Esophagus mucosa (tissue), 1 donor: ENCODE measurements at places on chromosomes 2 and 18. TPM values are rescaled to one million over a fixed set of nuclear protein-coding genes. Genes with fewer than 3 reads are reported as not detected.

- ATAC-seq: no peak
Measured at GRCh38 chr2:19933351-19933981, 31.7 kb upstream of the TTC32 start.

The EPB41L5 gene
- total RNA-seq: 16.8 TPM

- ATAC-seq: peak; percentile 23
Measured at GRCh38 chr2:231679908-231680284, 28.4 kb upstream of the PTMA start.

- no peak for ATAC-seq
Measured at GRCh38 chr18:10754128-10754527, 228.3 kb downstream of the NAPG start.

DNA sequence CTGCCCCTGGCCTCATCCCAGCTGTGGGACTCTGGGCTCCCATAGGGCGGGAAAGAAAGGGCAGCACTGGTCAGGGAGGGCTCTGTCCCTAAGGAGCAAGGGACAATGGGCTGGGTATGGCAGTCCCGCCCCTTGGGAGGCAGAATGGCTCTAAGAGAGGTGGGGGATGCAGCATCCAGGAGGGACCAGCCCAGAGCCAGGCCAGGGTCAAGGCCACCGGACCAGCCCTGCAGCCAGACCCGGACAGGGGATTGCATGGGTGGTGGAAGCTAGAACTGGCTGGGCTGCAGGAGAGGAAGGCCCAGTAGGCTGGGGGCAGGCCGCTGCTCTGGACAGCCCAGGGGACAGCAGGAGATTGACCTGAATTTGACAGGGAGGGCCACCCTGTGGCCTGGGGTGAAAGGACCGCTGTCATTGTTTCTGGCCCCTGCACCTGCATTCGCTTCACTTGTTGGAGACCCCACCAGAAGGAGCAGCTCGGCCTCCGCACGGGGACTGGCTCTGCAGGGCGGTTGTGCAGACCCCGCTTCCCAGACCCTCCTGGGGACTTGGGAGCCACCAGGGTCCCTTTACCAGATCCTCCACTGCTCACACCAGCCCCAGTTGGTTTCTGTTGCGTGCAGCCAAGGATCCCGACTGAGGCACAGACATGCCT is 14.6 kb downstream of the RAMP1 start:
- ATAC-seq: no peak

DNA sequence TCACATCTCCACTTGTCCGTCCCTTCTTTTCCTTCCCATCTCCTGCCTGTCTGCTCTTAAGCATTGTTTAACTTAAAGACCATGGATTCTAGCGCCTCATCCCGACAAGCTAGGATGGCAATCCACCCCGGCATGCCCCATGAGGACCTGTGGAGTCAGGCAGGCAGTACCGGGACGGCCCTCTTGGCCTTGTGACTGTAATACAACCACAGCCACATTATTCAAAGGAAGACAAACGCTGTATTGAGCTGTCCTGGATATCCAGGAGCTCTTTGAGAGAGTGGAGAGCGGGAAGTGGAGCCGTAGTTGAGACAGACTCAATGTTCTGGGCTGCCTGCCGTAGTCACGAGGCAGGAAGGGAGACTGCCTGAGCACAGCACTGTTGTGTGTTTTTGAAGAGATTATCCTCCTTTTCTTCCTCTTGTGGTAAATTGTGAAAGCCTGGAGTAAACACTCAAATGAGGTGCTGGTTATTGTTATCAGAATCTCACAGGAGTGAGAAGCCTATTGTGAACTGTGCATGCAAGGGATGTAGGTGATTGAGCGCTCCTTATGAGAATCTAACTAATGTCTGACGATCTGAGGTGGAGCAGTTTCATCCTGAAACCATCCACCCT is 929.8 kb upstream of the CNTNAP5 start:
- ATAC-seq: no peak

The C1QL2 gene
- total RNA-seq: not detected

DNA sequence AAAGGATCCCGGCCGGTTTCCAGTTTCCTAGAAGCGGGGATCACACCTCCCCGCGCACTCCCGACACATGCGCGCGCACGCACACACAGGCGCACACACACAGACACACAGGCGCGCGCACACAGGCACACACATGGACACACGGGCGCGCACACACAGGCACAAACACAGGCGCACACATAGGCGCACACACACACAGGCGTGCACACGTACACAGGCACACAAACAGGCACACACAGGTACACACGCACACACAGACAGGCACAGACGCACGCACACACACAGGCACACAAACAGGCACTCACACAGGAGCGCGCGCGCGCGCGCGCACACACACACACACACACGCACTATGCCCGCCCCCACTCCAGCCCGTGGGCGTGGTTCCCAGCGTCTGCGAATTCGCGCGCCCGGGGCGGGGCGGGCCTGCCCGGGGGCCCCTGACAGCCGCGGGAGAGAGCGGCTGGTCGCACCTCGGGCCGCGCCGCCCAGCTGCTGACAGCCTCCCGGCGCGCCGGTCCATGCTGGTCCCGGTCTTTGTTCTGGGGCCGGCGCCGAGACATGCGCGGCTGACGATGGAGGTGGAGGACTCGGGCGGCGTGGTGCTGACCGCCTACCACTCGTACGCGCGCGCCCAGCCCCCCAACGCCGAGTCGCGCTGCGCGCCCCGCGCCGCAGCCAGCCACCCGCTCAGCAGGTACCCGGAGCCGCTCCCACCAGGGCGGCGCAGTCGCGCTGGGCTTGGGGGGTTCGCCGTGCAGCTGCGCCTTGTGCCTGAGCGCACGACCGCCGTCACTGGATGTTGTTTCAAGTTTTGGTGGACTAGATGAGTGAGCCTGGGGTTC is at the start of gene ARHGAP28:
ARHGAP28 (plus strand) TSS at position 470 of the 845 bp plus-strand sequence; CDS start at position 576, 106 bp downstream.
- peak; percentile 90 for ATAC-seq

The PROC gene
- total RNA-seq: 0.20 TPM

- peak; percentile 84 for ATAC-seq
Measured at GRCh38 chr2:75379476-75380210, 180.3 kb upstream of the TACR1 start.

The B3GNT7 gene
- 5.5 TPM for total RNA-seq

DNA sequence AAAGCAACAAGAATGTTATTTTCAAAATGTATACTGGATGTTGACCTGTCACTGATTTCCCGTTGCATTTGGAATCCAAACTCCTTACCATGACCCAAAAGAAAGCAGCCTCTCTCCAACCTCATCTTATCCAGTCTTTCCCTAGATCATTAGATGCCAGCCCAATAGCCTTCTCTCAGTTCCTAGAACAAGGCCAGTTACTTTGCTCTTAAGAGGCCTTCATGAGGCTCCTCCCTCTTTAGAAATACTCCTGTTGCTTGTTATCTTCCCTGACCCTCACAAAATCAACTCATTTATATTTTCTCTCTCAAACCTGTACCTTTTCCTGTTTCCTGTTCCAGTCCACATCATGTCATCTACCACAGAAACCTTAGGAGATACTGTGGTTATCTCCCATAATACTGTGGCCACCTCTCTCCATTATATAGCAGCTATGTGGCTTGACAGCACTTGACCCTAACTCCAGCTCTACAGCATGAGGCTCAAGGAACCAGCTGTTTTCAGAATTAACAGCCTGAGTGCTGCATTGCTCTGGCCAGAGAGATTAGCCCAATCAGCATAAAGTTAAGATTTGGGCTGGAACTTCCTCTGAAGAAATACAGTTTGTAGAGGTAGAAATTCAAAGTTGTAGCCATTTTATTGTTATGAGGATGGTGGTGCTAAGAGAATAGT is 22.8 kb downstream of the SRBD1 start:
- no peak for ATAC-seq

DNA sequence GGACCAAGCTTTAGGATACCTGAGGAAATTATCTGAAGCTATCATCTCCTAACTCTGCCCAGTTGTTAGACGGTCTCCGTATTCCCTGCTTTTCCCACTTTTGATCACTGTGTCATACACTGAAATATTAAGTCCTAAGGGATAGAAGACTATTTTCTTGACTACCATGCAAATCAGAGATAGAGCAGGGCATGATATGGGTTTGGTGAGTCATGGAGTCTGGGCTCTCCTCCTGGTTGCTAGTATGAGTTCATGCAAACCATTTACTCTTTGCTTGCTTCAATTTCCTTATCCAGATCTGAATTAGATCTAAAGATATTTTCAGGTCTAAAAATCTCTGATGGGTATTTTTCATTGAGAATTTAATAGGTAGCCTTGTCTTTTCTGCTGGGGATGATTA is 55.0 kb downstream of the EHBP1 start:
- peak; percentile 48 for ATAC-seq

DNA sequence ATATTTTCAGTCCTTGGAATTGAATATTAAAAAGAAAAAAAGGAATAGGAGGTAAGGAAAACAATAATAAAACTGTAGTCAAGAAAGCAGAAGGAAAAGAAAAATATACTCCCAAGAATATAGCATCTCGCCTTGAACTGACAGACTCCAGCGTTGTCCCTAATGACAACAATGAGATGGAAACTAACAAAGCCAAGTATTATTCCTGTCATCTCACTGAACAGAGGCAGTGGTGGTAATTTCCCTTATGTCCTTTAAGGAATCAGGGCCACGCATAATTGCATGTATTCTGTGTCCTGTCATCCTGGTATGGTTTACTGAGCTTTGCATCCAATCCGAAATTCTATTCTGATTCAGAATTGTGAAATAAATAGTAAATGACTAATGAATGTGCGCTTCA is 158.9 kb downstream of the LRRTM4 start:
- no peak for ATAC-seq

DNA sequence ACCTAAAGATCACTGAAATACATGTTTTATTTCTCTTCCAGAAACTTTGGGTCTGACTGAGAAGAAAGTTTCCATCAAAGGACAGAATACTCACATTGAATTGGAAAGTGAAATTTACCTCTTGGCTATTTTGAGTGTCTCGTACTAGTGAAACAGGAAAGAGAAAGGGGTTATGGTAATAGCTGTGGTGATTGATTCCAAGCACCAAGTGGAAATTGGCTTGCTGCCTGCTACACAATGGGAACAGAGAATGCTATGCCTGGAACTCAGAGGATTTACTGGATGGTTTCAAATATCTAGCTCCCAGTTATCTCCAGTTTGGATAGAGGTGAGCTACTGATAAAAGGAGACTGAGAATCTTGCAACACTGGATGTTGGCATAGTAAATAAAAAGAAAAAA is 492.8 kb upstream of the FSIP2 start:
- ATAC-seq: no peak

GRCh38 chr2:12731701-12732280 is 15.1 kb downstream of the TRIB2 start:
- ATAC-seq: no peak

The ATP8B1 gene
- total RNA-seq: 37.7 TPM

The EVA1A gene
- 0.56 TPM for total RNA-seq

The MAPRE3 gene
- total RNA-seq: 6.9 TPM

DNA sequence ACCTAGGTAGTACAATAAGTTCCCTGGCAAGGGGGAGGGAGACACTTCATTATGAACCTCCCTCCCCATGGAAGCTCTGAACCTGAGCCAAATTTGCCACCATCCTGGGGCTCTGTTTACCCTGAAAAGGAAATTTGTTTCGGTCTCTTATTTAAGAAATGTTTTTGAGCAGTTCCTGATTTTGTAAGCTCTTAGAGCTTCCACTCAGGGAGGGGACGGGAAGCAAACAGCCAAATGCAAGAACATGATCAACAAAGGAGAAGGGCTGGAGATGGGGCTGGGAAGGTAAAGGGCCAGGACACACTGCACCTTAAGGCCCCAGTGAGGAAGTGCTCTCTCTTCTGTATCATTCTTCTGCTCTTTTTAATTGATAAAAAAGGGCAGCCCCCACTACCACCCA is 117.9 kb downstream of the NRP2 start:
- no peak for ATAC-seq

DNA sequence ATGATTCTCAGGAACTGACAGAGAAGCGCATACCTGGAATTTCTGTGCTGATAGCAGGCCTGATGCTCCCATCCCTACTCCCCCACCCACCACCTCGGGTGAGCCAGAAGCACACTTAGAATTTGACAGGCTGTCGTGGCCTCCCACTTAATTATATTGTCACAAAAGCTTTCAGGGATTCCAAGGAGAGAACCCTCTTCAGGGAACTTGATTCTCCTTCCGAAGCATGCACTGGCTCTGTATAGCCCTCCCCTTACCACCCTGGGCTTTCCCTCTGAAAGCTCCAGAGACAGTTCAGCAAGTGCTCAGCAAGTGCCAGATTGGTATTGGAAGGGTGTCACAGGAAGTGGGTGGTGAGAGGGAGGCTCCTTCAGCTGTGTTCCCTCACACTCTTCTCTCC is 252.5 kb upstream of the SIX2 start:
- ATAC-seq: no peak

GRCh38 chr2:179250095-179250494 is 14.5 kb downstream of the SESTD1 start:
- no peak for ATAC-seq

- ATAC-seq: peak; percentile 67
Measured at GRCh38 chr2:164873210-164873908, 31.7 kb upstream of the COBLL1 start.

- peak; percentile 95 for ATAC-seq
Measured at GRCh38 chr2:170747921-170748320, 22.3 kb upstream of the ERICH2 start.

GRCh38 chr18:713135-713490 is 683 bp upstream of the ENOSF1 start:
- ATAC-seq: no peak

DNA sequence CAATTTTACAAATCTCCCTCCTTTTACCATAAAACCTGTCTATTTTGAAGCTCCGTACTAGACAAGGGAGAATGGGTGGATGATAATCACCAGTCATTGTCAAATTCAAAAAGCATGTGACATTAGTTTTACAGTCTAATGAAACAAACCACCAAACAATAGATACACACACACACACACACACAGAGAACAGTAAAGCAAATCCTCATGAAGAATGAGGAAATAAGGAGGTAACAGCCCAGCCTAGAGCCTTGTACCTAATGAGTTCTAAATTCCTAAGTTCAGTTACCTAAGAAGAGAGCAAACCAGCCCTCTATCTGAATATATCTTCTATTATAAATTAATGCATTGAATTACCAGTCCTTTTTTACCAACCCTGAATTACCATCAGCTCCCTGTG is 36.8 kb upstream of the BZW1 start:
- peak; percentile 69 for ATAC-seq

DNA sequence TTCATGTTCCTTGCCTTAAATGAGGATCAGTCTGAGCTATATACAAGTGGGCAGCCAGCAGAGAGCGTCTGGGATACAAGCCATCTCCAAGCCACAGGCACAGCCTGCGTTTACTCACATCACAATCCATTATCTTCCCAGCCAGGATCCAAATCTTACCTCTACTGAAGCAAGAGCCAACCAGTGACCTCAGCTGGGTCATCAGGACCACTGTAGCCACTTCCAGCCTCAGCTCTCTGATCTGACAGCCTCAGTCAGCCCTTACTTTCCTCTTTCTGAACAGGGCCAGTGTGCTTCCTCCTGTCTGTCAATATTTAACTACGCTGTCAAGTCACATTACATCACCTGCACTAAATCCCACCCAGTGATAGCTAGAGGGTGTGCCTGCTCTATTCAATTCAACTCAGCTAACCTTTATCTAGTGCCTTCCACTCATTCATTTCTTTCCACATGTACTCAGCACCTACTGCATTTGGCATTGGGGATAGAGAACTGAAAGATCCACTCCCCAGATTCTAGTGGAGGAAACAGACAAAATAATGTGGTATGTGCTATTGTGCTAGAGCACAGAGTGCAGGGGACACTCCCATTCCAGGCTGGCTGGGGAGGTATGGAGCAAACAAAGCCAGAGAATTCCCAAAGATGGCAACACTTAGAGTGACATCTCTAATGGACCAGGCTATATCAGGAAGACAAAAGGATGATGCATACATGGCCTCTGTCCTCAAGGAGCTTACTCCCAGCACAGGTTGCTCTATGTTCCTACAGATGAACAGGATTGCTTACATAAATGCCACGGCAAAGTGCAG is 146.5 kb downstream of the NCKAP5 start:
- peak; percentile 41 for ATAC-seq

The CEP76 gene
- total RNA-seq: 6.1 TPM
